ENCODE measurements at places on chromosomes 16 and 17.

- DNase-seq, result peak; percentile 29
Measured at GRCh38 chr16:86384263-86384649, 126.1 kb upstream of the FOXF1 start.

DNA sequence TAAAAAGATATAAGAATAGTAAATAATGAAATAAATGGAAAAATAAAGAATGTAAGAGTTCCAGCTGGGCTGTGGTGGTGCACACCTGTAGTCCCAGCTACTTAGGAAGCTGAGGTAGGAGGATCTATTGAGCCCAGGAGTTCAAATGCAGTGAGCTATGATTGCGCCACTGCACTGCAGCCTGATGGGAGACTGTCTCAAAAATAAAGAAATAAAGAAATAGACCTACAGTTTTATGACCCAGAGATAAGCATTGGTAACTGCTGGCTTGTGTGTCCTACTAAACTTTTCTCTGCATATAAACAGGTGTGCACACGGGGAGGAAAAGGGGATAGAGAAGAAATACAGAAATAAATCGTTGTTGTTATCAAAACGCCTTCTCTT is 7.8 kb upstream of the PDP2 start:
- DNase-seq, result peak; percentile 42

DNA sequence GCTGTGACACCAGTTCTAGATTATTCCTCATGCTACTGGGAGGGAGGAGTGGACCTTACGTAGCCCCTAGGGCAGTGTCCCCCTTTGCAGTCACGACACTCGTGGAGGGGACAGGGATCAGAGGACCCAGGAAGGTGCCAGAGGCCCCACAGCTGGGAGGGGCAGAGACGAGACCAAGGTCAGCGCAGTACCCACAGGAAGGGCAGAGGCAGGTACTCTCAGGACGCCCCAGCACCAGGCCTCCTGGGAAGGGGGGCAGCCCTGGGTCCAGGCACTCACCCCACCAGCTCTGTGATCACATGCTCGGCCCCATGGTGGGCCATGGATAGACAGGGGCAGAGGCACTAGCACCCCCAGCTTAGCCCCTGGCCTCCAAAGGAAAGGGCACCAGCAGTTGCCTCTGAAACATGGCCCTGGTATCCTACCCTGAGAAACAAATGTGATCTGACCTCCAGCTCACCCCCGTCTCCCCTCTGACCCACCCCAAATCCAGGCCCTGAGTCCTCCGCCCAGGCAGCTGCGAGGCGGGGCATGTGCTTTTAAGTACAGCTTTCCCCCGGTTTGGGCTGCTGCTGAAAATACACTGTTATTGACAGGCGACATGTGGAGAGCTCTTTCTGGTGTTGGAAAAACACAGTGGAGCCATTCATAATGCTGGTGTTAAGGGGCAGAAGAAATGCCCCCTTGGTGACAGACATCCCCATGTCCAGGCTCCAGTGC is 361.9 kb downstream of the C16orf95 start:
- DNase-seq, result no peak

DNA sequence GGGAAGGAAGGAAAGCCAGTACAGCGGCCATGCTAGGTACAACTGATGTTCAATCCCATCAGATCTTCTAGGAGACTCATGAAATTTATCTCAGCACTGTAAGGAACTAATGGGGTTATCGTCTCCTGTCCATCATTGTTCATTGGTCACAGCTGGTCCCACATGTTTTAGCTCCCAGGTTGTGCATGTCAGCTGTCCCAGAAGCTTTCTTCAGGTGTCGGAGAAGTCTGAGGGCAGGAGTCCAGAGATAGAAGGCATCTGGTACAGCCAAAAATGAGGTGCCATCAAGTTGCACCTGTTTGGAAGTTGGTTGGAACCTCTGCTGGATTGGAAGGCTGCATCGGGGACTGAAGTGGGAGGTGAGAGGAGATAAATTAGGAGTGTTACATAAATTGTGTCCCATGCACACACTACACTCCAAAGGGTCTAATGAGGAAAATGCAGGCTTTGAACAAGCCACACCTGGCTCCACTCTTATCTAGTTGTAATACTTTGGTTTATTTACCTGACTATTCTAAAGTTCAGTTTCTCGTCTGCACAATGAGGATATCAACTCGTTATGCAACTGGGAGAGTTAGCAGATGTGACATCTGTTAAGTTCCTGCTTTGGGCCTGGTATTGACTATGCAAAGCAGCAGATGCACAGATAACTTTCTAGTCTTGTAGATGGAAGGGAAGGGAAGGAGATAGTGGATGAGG is 62.9 kb downstream of the MAP2K6 start:
- DNase-seq, result peak; percentile 15

GRCh38 chr16:31187808-31188189 is 7.9 kb downstream of the FUS start:
- no peak for DNase-seq

DNA sequence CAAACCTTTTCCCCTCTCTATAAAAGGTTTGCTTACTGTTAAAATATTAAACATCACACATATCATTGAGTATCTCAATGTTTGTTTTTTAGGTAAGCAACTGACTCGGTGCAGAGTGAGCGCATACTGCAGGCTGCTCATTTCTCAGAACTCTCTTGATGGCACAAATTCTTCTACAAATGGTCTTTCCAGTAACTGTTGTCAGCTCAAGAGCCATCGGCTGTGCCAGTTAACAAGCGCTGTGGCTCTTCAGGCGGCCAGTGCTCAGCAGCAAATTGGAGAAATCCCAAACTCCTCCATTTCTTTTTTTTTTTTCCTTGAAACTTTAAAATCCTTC is 8.6 kb downstream of the ABCA3 start:
- no peak for DNase-seq

DNA sequence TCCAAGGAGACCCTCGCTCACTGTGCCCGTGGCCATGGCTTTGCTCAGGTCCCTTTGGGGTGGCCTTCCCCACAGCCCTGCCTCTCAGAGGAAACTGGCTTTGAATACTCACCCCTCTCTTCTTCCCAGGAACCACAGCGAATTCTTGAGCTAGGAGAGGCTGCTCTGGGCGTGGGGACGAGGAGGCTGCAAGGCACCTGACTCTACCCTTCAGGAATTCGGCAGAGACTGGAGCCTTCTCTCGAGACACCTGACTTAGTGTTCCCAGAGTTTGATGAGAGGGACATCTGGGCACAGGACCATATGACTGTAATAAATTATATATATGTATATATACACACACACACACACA is 6.2 kb downstream of the LLGL2 start:
- DNase-seq, result no peak

- no peak for DNase-seq
Measured at GRCh38 chr17:12620200-12620720, 45.4 kb upstream of the MYOCD start.

DNA sequence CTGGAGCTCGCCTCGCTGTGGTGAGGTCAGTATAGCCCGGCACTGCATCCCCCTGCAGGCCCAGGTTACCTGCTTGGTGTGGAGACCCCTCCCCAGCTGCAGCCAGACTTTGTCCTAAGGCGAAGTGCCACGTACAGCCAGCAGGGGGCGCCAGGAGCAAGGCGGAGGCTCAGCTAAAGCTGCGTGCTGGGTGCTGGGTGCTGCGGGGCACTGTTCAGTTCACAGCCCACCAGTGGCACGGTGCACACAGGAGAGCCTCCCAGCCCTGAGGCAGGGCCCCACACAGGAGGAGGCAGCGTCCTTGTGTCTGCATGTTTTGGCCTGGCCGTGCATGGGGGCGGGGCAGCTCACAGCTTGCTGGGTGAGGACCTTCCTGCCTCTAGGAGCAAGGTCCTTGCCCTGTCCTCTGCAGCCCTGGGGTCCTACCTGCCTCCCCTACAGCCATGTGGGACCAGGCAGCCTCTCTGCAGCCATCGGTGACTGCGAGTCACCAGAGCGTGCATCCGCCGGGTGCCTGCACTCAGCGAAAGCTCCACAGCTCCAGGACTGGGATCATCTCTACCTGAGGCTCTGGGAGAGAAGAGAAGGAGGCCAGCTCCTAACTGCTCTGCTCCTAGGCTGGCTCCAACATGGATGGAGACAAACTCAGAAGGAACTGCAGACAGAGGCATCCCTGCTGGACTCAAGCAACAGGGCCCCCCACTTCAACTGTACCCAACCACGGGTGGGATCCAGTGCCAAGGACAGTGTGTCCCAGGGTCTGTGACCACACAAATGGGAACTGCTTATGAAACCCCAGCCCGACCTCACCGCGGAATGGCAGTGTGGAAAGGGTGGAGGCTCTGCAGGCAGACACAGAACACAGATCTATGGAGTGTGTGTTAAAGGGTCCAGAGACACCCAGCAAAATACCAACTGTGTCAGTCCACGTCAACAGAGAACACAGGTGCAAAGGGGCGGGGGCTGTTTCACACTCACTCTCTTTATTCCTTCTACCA is 19.0 kb downstream of the SLC7A5 start:
- DNase-seq, result peak; percentile 18

DNA sequence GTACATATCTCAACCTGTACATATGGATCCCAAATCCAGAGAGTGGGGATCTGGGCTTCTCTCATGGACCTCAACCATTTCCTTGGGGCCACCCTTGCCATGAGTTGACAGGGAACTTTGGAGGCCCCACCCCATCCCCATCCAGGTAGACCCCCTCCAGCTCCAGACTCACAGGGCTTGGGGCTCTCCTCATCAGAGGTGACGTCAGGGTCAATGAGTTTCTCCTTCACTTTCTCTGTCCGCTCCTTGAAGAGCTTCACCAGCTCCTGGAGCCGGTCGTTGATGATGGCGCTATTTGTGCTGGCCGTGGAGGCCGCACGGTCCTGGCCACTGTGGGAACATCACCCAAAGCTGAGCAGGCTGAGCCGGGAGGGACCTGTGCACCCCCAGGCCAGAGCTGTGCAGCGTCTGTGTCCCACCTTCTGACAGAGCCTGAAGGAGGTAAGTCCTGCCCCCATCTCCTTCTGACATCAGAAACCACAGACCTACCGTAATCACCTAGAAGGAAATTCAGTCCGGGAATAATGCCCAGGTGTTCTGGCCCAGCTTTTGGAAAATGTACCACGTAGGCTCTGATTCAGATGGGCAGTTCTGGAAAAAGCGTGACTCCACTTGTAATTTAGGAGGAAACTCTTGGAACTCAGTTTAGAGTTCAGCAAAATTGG is 50.6 kb downstream of the CNGB1 start:
- DNase-seq, result no peak

GRCh38 chr16:71185347-71185746 is 45.2 kb downstream of the HYDIN start:
- DNase-seq, result no peak

- peak; percentile 10 for DNase-seq
Measured at GRCh38 chr17:66437476-66438026, 135.1 kb downstream of the PRKCA start.

- no peak for DNase-seq
Measured at GRCh38 chr16:64916051-64916450, 205.8 kb downstream of the CDH11 start.

All from MV-4-11 (cell line).